ENCODE measurements at places on chromosomes 6 and 20. TPM values are rescaled to one million over a fixed set of nuclear protein-coding genes. Genes with fewer than 3 reads are reported as not detected.

The RPRD1B gene
- total RNA-seq, result 15.6 TPM

The OOEP gene
- not detected for total RNA-seq

The OSER1 gene
- 37.3 TPM for total RNA-seq

The ANKRD6 gene
- total RNA-seq, result 1.1 TPM

The WFDC10B gene
- 0.14 TPM for total RNA-seq

The STMND1 gene
- not detected for total RNA-seq

The ADGB gene
- total RNA-seq, result not detected

The ADGRF5 gene
- 0.14 TPM for total RNA-seq

The ECHDC1 gene
- total RNA-seq, result 54.5 TPM

The KIF25 gene
- not detected for total RNA-seq

The ATP6V1G2 gene
- total RNA-seq, result 5.0 TPM

The CST2 gene
- total RNA-seq, result 0.71 TPM

The HLA-DMB gene
- total RNA-seq, result under 0.01 TPM

The PLCB4 gene
- total RNA-seq, result 2.0 TPM

The HMGN3 gene
- 26.3 TPM for total RNA-seq

The C20orf96 gene
- 2.4 TPM for total RNA-seq

The AGER gene
- total RNA-seq, result 0.14 TPM

The MRPL14 gene
- 100.0 TPM for total RNA-seq

The CGAS gene
- 4.3 TPM for total RNA-seq

The SNAI1 gene
- 0.92 TPM for total RNA-seq

The VSX1 gene
- total RNA-seq, result not detected

The HACE1 gene
- 18.1 TPM for total RNA-seq

The CTAGE9 gene
- total RNA-seq, result not detected

The STAU1 gene
- 37.5 TPM for total RNA-seq

The TCFL5 gene
- 14.1 TPM for total RNA-seq

The FAM209B gene
- not detected for total RNA-seq

The TFAP2A gene
- total RNA-seq, result under 0.01 TPM

The ZSCAN26 gene
- 12.3 TPM for total RNA-seq
